NCI-H187 (cell line): ENCODE measurements at places on chromosomes 1 and 21.

DNA sequence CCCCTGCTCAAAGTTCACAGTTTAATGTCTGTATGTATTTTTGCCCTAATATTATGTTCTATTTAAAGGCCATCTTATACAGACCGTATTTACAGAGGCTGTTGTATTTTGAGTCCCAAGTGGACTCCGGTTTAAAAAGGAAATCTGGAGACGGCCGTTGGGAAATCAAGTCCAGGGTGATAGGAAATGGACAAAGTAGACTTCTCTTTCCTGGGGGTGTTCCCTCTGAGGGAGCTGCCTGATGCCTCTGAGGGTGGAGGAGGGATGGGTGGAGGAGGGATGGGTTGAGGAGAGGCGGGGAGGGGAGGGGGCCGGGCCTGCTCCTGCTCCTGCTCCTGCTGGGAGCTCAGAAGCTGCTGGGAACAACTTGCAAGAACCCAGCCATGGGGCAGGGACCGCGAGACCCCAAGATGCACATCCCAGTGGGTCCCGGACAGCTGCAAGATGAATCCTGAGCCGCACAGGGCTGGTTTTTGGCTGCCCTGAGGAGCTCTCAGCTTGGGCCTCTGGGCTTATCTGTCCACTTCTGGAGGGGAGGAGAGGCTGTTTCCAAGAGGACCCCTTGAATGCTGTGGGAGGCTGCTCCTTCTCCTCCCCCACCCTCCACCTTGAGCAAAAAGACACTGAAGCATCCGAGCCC is 12.0 kb upstream of the ACTL8 start:
- no peak for DNase-seq

- DNase-seq, result no peak
These were observed 19.8 kb downstream of the KMO start for GRCh38 chr1:241551759-241552638.

- DNase-seq, result no peak
These were observed 17.2 kb upstream of the BEND5 start for GRCh38 chr1:48793863-48794262.

- no peak for DNase-seq
These were observed 2.5 kb downstream of the TMEM63A start for GRCh38 chr1:225879521-225880221.

- DNase-seq, result no peak
These were observed 306.9 kb downstream of the ASTN1 start for GRCh38 chr1:176857632-176858031.

GRCh38 chr1:99533909-99534637 is 111.8 kb upstream of the PALMD start:
- DNase-seq, result no peak

DNA sequence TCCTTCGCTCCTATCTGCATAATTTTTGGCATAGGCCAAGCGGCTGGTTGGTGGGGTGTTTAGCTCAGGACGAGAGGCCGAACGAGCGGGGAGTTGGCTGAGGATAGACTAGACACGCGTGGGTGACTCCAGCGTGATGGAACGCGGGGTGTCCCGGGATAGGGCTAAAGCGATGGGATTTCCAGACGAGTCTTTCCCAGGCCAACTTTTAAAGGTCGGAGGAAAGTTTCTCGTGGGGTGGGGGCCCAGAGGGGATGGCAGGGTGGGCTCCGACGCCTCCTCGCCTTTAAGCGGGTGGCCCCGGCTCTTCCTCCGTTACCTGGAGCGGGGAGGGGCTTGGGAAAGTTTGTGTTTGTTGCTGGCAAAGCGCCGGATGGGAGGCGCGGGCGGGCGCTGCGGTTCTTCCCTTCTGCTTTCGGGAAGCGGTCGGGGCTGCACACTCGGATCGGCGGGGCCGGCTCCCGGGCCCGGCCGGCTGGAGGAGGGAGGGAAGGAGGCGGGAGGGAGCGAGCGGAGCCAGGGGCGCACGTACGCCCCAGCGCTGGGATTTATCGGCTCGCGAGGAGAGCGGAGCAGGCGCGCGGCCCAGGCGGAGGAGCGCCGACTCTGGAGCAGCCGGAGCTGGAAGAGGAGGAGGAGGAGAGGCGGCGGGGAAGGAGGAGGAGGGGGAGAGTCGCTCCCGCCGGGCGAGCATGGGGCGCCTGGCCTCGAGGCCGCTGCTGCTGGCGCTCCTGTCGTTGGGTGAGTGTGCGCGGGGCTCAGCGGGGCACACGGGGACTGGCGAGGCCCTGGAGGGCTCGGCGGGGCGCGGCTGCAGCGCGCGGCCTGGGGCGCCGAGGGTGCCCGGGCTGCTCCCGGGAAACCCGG is at the start of gene PTGFRN:
PTGFRN (plus strand) TSS at position 405 of the 867 bp plus-strand sequence; CDS start at position 693, 288 bp downstream.
- no peak for DNase-seq

DNA sequence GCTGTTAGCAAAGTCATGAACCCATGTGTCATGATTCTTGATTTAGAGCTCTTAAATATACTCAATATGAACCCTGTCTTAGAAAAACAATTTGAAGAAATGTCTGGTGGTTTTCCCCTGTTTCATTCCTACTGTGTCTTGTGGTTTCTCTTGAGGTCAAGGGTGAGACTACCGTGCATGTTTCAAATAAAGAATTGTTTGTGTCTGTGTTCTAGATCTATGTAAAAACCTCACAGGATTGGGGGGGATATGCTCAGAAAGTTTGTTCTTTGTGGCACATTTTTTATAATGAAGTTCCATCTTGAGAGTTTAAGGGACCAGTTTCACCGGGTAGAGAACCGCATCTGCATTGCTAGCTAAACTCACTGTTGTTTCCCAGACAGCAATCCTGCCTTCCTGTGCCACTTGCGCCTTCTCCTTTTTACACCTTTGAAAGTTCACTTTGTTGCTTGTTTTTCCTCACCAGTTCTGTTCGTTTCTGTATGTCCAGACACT is 30.9 kb upstream of the CACYBP start:
- DNase-seq, result no peak

- no peak for DNase-seq
These were observed 64.4 kb upstream of the NEK2 start for GRCh38 chr1:211739671-211740411.

GRCh38 chr1:245858722-245859492 is 648.2 kb downstream of the SMYD3 start:
- no peak for DNase-seq

DNA sequence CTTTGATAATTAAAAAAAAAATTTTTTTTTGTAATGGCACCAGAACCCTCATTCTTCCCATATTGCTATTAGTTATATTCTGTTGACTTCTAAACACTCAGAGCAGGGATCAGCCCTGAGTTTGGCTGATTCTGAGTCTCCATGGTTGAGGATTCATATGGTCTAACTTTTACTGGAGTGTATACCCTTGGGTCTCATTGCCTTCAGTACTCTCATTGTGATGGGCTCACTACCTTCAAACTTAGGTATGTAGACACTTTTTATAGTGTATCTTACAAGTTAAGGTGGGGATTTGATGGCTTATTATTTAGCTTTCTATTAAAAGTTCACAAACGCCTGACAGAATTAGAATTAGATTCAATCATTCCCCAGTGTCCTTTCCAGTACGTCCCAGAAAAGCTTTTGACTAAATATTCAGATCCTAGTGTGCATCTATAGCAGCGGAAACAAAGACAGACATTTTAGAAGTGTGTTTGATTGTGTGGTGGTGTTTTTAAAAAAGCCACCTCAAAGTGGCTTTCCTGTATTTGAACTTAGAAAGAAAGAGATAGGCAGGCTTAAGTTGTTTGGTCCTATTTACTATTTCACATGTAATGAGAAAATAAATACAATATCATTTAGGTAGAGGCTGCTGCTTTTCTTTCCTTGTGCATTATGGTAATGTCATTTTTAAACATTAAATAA is 1.4 kb downstream of the MACF1 start:
- no peak for DNase-seq

DNA sequence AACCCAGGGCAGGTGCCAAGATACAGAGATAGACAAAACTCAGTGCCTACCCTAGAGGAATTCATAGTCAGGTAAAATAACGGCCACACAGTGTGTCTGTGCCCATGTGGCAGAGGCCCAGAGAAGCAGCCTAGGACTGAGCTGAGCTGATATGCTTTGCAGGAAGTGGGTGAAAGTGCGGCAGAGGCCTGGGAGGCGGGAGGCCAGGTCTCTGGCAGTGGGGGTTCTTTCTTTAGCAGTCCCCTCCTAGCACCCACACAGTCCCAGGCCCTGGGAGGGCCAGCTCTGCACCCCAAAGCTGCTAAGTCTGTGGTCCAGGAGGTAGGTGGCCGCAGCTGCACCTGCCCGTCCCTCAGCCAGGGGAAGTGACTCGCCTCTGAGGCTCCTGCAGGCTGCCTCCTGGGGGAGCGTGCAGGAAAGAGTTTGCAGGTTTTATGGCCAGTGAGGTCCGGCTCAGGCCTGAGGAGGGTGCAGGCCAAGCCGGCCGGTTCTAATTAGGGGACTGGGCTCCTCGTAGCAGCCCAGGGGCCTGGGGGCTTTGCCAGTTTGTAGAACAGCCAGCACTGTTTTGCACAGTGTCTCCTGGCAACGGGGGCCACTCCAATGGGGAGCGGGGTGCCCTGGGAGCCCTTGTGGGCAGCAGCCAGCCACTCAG is 107.9 kb downstream of the SPSB1 start:
- DNase-seq, result no peak

DNA sequence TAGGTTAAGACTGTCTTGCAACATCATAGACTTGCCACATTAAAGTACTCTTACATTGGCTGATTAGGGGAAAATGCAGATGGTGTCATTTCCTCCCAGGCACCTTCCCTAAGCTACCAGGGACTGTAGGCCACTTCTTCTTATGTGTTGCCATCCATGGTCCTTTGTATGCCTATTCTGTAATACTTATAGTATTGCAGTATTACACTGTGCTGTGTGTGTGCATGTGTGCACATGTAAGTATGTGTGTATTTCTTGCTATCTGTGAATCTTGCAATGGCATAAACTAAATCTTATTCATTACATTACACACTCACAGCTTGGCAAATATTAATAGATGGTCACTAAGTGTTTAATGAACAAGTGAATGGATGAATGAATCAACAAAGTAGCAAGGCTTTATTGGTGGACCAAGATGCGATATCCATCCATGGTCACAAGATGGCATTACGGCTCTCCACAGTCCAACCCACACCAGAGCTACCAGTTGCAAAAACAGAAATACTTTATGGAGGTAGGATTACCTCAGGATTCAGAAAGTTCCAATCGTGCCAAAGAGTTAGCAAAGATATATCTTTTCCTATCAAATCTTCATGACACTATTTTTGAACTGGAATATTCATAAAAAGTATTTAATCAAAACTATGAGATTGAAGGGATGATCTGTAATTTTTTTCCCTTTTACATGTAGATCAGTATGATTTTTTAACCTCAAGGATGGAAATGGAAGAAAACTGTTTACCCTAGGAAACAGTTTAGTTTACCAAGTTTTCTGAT is 160.2 kb downstream of the DENND1B start:
- no peak for DNase-seq

DNA sequence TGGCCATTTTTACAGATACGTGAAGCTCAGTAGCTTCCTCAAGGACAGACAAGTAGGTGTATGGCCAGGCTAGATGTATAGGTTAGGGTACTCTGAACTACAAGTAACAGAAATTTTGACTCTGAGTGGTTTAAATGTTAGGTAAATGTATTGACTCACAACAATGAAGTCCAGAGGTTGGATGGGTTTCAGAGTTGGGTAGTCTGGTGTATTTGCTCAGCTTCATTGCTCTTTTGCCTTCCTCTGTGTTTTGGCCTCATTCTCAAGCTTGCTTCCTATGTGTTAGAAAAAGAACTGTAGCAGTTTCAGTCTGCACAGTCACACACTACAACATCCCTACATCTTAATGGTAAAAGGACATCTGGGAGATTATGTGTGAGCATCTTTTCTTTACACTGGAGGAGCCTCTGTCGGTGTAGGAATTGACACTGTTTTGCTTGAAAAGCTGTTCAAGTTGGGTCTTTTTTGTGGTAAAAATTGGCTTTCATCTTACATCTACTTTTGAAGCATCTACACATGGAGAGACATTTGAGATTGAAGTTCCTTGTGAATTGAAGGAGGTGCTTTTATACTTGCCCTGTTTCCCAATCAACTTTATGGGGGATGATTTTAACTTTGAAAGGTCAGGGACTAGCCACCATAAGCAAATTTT is 64.4 kb downstream of the MAST2 start:
- no peak for DNase-seq
